Left colon (tissue), 2 donors: ENCODE measurements at places on chromosomes 2 and 18. TPM values are rescaled to one million over a fixed set of nuclear protein-coding genes. Genes with fewer than 3 reads are reported as not detected.

DNA sequence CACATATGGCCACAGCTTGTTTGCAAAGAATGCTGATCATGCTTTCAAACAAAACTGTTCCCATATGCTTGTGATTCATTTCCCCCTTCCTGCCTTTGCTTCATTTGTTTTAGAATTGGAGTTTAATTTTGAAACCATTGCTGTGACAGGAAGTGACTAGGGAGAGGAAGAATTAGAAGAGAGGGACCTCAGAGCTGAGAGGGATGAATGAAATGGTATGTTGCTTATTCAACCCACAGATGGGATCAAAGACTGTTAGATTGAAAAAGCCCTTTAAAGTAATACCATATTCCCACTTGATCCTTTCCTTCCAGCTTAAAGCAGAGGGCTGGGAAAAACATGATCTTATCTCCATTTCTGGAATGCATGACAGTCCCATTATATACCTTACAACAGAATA is 106.2 kb upstream of the RNF152 start:
- no peak for DNase-seq

GRCh38 chr2:48588745-48589144 is 28.9 kb upstream of the GTF2A1L start:
- DNase-seq, result no peak

DNA sequence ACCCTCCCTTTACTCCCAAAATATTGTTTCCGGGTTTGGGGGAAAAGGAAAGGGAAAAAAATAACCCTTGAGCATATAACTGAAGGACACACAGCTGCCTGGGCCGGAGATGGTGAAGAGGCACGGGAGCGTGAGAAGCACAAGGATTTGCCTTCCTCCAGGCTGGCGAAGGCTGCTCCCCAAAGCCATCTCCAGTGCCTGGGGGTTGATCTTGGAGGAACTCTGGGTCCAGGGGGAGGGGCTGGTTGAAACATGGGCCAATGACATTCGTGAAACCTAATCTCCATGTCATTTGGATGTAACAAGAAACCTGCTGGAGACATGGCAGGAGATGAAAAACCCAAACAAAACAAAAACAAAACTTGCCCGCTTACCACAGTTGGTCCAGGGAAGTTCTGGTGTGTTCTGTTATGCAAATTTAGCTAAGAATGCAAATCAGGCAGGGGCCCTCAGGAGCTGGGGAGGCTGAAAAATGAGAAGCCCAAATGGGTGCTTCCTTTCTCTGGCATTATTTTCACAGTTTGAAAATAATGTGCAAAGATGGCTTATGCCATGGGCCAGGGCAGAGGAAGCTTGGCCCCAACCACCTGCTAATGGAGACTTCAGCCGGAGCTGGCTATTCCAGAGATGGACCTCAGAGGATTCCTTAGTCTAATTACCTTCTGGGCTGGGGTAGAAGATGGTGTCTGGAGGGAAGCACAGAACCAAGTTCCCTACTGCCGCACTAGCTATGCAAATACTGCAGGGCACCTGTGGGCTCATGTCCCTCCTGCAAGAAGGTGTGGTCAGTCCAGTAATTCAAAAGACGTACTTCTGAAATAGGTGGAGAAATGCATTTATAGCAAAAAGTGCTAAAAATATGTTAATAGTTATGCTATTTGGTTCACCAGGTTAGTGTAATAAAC is 180.9 kb downstream of the BCL2 start:
- no peak for DNase-seq

DNA sequence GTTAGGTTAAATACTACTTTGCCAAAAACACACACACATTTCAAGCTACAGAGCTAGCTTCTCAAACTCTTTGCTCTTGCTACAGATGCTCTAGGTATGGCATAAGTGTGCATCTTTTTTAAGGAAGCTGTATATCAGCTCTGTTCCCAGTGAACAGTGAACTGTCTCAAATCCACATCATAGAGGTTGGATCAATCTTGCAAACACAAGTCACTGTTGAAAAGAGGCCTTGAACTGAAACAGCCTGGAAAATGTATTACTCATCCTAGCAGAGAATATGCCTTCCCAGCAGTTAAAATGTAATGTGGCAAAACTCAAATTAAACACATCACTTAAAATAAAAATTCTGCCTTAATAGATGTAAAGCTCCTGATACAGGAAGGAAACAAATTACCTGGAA is 151.8 kb downstream of the WDPCP start:
- DNase-seq, result no peak

- DNase-seq, result peak; percentile 84
Observed at GRCh38 chr2:170973492-170974303, 44.6 kb downstream of the GORASP2 start.

DNA sequence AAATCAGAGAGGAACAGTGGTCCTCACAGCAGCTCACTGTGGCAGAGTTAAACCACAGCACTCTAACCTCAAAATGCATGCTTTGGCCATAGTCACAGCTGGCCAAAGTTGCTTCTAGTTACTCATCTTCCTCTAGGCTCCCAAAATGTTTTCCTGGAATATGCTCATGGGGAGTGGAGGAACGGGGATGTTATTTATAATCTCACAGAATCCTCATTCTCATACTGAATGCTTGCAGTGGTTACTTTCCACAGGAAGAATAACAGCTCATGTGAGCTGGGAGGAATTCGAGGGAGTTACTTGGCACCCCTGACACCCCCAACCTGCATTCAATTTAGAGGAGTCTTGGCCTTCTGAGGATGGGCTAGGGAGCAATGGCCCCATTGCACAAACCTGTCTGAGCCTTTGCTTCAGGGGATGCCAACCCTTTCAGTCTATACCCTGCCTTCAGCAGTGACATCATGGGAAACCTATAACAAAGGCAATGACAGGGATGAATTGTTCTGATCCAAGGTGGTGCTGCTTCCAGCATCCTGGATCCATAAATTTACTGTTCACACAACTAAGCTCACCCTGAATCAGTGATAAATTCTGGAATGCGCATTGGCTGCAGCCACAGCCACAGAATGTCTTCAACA is 22.4 kb upstream of the CCBE1 start:
- no peak for DNase-seq

GRCh38 chr2:139271149-139271548 is 491.0 kb upstream of the NXPH2 start:
- no peak for DNase-seq

- DNase-seq, result no peak
Observed at GRCh38 chr2:156867201-156867600, 390.3 kb upstream of the GALNT5 start.

DNA sequence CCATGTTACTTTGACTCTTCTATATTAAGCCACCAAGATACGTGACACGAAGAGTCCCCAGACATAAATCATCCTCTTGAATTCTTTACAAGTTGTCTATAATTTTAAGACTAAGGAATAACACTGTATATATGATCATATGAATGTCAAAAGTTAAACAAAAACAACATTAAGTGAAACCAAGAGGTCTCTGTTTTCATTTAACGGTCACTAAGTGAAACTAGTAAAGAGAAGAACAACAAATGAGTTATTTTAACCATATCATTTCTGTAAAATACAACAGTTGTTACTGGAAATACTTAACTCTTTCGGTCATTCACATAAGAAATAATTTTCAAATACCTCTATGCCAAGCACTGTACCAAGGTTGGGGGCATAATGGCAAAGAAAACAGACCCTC is 45.7 kb upstream of the STK17B start:
- DNase-seq, result no peak

DNA sequence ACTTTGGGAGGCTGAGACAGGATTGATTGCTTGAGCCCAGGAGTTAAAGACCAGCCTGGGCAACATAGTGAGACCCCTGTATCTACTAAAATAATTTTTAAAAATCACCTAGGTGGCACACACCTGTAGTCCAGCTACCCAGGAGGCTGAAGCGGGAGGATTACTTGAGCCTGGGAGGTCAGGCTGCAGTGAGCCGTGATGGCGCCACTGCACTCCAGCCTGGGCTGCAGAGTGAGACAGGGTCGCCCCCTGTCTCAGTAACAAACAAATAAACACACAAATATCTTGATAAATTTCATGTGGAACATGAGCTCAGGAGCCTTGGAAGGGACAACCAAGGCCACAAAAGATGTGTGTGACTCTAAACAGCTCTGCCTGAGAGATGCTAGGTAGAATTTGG is 11.7 kb upstream of the ANKRD53 start:
- no peak for DNase-seq

DNA sequence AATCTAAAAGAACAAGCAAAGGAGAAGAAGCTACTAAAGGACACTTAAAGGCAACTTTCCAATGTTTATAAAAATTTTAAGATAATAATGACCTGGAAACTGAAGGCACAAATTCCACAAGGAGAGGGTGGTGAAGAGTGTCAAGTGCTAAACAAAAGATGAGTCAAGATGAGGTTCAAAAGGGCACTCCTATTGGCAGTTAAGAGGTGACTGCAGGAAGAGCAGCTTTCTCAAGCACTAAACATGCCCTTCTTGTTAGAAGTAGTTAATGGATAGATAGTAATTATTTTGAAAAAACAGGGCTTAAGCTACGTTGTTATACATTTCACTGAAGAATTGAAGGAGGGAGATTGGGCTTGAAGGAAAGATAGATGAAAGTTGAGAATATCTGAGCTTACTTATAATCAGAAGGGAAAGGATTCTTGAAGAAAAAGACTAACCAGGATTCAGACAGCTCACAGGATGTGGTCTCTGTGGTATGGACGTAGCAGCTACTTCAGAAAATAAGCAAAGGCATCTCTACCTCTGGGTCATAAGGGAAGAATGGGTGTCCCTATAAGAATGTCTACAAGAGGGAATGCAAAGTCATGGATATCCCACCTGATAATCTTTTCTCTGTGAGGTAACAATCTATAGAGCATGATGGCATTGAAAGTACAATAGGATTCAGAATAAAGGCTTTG is 454.7 kb upstream of the SLC39A10 start:
- no peak for DNase-seq

GRCh38 chr2:128503399-128504245 is 185.0 kb upstream of the HS6ST1 start:
- DNase-seq, result no peak

GRCh38 chr2:225998653-225999052 is 599.1 kb downstream of the NYAP2 start:
- no peak for DNase-seq

DNA sequence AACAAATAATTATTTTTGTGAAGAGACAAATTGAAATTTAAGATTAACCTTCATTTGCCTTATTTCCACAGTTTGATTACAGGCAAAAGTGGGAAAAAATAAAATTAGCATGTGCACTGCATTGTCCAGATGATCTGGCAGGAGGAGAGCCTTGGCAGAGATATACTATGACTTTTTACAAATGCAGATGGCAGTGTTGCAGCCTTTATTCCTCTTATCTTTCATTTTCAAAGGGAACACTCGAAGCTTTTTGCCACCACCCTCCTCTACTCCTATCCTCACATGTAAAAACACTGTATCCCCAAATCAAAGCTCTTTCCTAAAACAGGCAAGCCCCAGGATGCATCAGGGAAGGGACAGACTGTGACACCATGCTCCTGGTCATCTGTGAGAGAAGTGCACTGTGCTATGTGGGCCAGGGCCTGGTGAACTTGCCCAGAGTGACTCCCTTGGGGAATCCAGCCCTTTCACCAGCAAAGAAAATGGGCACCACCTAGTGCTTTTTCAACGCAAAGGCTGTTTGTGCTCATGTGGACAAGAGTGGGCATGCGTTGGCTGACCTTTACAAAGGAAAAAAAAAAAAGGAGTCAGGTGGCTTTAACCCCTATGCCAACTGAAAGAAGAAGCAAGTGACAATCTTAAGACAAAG is 74.7 kb upstream of the ETAA1 start:
- peak; percentile 23 for DNase-seq

DNA sequence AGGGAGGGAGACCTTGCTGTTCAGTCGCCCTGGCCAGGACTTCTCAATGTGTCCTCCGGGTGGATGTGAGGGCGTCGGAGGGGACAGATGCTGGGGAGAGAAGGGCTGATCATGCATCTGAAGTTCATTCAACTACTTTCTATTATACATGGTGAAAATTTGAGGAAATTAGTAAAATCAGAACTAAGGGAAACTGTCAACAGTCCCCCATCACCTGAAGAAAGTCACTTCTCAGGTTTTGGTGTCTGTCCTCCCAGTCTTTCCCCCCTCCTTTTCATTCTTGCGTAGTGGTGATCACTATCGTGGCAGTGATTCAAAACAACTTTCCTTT is 17.4 kb upstream of the ACKR3 start:
- DNase-seq, result no peak

- no peak for DNase-seq
Observed at GRCh38 chr2:96176661-96177060, 31.4 kb upstream of the DUSP2 start.

DNA sequence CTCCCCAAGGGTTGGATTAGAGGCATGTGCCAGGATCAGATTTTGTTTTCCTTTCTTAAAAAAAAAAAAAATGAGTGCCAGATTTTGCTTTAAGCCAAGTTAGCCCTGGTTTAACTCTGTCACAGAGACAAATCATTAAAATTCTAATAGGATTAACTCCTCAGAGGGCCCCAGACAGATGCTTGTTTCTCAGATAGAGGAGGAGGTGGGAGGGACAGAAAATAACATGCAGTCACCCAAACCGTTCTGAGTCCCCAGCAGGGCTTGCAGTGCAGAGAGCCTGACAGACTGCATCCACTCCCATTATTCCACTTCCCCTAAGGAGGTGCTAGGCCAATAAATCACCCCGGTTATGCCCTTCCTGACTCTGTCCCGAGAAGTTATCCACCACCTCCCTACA is 6.3 kb upstream of the PROKR1 start:
- DNase-seq, result no peak

- DNase-seq, result no peak
Observed at GRCh38 chr2:129721846-129722245, 257.6 kb upstream of the RAB6C start.

DNA sequence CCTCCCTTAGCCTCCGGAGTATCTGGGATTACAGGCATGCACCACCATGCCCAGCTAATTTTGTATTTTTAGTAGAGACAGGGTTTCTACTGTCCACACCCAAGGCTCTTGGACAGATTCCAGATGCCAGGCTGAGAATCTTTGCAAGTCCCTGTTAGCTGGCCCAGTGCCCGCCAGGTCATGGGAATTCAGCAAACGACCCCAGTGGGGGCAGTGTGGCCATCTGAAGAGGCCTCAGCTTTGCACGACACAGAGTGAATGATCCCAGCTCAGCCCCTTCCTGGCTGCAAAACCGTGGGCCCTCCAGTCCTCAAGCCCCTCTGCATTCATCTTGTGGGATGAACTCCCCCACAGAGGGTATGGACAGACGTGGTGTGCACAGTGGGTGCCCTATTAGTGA is 179.5 kb upstream of the ID2 start:
- DNase-seq, result peak; percentile 39

GRCh38 chr18:677951-678381 is 20.5 kb downstream of the TYMS start:
- DNase-seq, result no peak

Gene KCNG2
- not detected for total RNA-seq

Gene SAG
- total RNA-seq, result not detected

Gene IFIH1
- total RNA-seq, result 20.0 TPM

Gene CCDC74A
- 1.1 TPM for total RNA-seq

Gene ING5
- total RNA-seq, result 26.7 TPM
